ENCODE measurements at places on chromosomes 16 and 17.

- no peak for DNase-seq
These were observed 849 bp downstream of the PRR29 start for GRCh38 chr17:63998721-63999679.

GRCh38 chr17:18139949-18140348, 31.4 kb downstream of the MYO15A start:
- no peak for DNase-seq

GRCh38 chr17:9537177-9537776, 38.3 kb downstream of the STX8 start:
- DNase-seq: no peak

DNA sequence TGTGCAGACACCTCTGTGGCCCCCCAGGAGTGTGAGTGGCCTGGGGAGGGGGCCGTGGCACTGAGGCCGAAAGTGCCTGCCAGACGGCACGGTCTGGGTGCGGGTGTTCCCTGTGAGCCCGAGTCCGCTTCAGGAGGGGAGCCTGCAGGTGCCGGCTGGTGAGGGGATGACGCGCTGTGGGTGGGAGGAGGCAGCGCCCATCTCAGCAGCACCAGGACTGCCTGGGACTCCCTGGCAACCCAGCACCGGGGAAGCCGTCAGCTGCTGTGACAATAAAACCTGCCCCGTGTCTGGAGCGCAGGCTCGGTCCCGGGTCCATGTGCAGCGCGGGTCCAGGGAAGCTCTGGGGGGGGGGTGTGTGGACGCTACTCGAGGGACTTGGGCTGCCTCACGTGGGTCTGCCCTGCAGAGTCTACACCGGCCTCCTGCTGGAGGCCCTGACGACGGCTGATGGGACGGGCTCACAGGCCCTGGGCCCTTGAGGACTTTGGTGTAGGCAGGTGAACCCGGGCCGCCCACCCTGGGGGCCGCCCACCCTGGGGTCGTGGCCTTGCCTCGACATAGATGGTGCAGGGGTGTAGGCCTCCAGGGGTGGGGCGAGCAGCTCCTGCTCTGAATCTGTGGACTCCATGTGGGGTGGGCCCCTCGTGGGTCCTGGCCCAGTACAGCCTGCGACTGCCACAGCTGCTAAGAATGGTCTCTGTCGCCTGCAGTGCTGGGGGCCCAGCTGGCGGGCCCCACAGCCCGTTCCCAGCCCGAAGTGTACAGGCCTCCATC, 5.9 kb upstream of the RAB40C start:
- DNase-seq: no peak

DNA sequence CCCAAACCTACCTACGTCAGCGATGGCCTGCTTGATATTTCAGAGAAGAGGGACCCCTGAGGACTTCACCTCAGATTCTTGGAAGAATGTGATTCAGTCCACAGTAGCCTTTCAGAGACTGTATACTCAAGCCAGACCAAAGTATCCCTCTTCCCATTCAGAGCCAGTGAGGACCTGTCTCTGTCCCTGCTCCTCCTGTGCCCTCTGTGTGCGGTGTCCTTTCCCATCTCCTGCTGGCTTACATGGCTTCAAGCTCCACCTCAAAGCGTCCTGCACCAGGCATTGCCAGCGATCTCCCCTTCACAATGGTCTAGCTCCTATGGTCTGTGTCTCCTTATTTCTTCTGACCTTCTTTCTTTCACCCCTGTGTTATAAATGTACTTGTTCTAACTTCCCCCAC, 39.5 kb upstream of the HLF start:
- DNase-seq: no peak

- no peak for DNase-seq
These were observed 1110.0 kb upstream of the CDH8 start for GRCh38 chr16:63146251-63146650.

Measured in activated CD8-positive, alpha-beta memory T cell treated with anti-CD3 and anti-CD28 coated beads for 1 hour (primary cell).